MCF 10A (cell line): ENCODE measurements at places on chromosomes 11 and 22. TPM values are rescaled to one million over a fixed set of nuclear protein-coding genes. Genes with fewer than 3 reads are reported as not detected.

- H3K36me3 ChIP-seq = peaks cover 4% of the 10 kb centered on the region
- H3K4me1 ChIP-seq = peaks cover 8% of the 10 kb centered on the region
- no peak overlapping the region for H3K27ac ChIP-seq
- peak; percentile 82 for DNase-seq
- H3K27me3 ChIP-seq = peaks cover 3% of the 10 kb centered on the region
Measured at GRCh38 chr11:78646564-78647185, 72.0 kb upstream of the NARS2 start.

DNA sequence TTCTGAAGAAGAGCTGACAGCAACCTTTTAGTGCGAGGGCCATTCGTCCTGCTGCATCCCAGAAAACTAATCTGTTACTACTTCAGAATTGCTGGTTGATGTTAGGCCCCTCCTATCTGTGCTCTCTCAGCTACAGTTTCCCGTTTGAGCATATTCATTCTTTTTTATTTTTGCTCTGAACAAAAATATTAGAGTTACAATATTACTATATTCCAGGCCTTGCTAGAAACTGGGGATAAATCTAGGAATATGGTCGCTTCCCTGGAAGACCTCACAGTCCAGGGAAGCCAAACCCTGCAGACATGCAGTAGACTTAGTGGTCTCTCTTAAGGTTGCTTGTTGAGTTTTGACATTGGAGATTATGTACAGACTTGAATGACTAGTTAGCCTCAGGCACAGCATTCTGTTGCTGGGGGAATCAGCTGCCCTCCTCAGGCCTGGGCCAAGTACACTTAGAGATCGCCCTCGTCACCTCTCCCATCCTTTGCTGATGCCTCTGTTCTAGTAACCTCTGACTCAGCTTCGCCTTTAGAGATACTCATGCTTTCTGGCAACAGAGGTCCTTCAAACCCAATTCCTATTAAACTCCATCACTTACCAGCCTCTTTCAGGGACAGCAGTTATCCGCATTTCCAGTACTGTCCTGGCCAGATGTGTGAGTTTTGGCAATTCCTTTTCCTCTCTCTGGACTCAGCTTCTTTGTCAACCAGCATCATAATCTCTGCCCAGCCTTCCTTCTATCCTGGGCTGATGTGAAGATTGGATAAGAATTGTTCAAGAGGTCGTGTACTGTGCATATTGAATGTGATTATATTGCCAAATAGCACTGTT is 698 bp upstream of the ANAPC15 start:
- H3K4me1 ChIP-seq = peaks cover 20% of the 10 kb centered on the region
- no peaks in the 10 kb centered on the region for H3K27me3 ChIP-seq
- peak overlapping the region; percentile 100 for H3K27ac ChIP-seq

The TBX1 gene
- total RNA-seq = not detected in 2 replicates

- H3K27ac ChIP-seq = peak overlapping the region; percentile 77
- no peaks in the 10 kb centered on the region for H3K36me3 ChIP-seq
- peak; percentile 68 for DNase-seq
- H3K4me3 ChIP-seq = peak overlapping the region; percentile 46
Measured at GRCh38 chr11:35029979-35030682, 108.8 kb upstream of the CD44 start.

The MOGAT2 gene
- total RNA-seq = not detected in 2 replicates

GRCh38 chr11:113896156-113896879 is 8.3 kb upstream of the HTR3B start:
- H3K27me3 ChIP-seq = peaks cover 8% of the 10 kb centered on the region
- DNase-seq = peak; percentile 42
- H3K36me3 ChIP-seq = peaks cover 6% of the 10 kb centered on the region
- no peaks in the 10 kb centered on the region for H3K4me1 ChIP-seq

- no peaks in the 10 kb centered on the region for H3K27me3 ChIP-seq
- H3K27ac ChIP-seq = no peak overlapping the region
- no peaks in the 10 kb centered on the region for H3K36me3 ChIP-seq
- no peak for DNase-seq
- no peaks in the 10 kb centered on the region for H3K4me1 ChIP-seq
Measured at GRCh38 chr11:2758751-2759150, 59.0 kb upstream of the KCNQ1OT1 start.
